Neural crest cell (in vitro differentiated cells): ENCODE measurements at places on chromosomes 11 and 22.
A peak's percentile ranks its signal among the peaks of the same experiment; 100 is the strongest.

DNA sequence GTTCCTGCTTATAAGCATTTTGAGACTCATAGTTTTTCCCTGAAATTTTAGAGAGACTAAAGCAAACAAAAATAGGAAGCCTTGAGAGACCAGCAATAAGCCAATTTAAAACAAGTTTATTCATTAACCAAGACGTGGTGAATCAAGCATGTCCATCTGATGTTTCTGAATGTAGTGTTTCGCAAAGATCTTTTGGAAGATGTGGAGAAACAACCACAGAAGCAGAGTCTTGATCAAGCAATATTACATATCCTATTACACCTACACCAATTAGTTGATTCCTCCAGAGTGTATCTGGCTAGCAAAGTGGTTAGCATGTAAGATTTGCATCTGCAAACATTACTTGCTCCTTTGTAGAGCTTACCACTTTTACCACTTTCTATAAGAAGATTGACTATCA is at the start of gene OVCH2:
Gene OVCH2, minus strand, starts transcription at position 101 of the 400 bp plus-strand sequence. Its CDS starts 83 bp downstream, at position 18.
- no peak for DNase-seq

DNA sequence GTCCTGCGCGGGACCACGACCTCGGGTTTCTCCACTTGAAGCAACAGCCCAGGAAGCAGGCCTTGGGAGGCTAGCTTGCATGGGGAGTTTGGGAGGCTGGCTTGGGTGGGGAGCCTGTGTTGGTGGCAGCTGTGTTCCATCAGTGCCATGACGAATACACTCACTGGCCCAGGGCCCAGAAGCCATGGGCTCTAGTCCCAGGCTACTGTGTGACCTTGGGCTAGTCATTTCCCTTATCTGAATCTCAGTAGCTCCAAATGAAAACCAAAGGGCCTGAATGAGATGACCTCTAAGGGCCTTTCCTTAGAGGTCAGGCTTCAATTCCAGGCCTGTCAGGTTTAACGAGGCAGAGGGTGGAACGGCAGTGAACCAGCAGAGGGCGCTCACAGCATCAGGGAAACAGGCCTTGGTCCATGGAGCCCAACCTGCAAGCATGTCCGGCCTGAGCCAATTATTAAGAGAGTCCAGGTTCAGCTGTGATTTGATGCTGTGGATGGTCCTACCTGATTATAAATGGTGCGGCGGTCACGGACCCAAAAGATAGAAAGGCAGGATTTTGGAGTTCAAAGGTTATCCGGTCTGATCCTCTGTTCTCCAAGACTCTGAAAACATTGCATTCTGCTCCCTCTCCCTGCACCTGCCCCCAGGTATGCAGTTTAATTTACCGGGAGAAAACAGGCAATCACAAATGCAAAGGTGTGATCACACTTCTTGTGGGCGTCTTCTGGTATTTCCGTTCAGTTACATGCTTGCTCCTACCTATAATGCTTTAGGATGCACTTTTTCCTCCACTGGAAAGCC is 15.9 kb downstream of the PTPN5 start:
- peak; percentile 87 for DNase-seq

DNA sequence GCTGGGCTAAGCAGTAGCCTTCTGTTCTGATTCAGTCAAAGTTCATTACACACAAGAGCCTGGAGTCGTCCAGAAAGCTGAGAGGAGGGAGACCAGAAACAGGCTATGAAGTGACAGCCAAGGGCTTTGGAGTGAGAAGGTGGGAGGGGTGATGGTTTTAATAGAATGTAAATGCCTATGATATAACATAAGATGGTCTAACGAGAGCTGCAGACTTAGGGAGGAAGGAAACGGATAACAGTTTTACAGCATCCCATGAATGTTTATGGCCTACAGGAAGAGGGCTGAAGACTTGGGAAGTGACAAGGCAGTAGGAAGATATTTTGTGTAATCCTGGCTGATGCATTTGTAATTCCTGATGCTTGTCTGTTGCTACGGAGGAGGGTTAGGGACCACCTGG is 62.0 kb downstream of the DHCR7 start:
- no peak for DNase-seq

DNA sequence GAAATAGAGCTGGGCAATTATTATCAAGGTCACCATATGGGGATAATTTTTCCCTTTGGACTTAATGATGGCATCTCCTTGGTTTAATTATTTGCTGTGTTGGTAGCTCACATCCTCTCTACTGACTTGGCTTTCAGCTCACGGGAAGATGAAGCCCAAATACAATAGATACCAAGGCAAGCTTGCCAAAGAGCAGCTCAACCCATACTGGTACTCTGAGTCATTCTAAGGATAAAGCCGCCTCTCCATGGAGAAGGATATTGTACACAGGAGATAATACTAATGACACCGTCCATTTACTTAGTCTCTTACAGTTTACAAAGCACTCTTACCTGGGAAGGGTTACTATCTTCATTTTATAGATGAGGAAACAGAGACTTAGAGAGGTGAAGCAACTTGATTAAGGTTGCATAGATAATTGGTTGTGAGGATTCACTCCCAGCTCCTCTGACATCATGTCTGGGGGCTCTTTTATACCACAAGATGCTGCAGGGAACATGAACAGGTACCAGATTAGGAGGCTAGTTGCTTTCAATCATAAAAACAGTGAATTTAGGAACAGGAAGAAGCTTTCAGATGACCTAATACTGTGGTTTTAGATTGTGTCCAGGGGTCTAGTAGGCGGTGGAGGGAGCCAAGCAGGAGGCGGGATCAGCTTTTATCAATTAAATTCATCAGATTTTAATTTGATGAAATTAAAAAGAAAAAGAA is 48.3 kb upstream of the PICALM start:
- no peak for DNase-seq

DNA sequence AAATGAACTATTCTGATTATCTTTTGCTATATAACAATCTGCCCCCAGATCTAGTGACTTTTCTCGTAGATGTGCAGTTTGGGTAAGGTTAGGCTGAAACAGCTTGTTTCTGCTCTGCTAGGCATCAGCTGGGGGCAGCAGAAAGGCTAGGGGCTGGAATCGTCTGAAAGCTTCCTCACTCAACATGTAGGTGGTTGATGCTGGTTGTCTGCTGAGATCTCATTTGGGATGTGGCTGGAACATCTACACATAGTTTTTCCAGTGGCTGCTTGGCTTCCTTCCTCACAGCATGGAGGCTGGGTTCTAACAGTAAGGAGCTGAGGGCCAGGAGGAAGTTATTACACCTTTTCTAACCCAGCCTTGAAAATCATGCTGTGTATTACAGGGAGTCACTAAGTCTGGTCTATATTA is 30.2 kb downstream of the USP47 start:
- no peak for DNase-seq

DNA sequence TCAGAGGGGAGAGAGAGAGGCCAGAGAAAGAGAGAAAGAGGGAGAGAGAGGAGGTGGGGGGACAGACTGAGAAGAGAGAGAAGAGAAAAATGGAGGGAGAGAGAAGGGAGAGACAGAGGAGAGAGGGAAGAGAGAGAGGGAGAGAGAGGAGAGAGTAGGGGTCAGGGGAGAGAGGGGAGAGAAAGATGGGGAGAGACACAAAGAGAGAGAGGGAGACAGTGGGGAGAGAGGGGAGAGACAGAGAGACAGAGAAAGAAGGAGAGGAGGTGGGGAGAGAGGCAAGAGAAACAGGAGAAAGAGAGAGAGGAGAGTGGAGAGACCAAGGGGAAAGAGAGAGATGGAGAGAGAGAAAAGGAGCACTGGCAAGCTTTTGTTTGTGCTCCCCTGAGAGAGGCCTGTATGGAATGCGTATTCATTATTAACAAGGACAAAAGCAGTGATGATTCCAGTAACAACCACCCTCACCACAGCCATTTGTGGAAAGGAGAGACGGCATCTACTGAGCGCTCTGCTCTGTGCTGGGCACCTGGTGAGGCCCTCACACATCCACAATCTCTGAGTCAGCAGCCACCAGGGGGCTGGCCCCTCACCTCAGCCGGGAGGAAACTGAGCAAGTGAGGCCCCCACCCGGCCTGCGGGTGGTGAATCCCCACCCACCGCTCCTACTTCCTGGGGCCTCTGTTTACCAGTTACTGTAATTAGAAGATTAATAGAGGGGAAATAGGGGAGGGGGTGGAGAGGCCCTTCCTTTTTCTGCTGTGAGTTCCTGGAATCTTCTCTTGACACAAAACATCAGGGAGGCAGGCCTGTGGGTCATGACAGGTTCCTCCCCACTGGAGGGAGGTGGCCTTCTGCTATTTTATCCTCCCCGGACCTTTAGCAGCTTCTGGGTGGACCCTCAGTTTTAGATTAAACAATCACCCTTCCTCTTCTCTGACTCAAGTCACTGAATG is 14.6 kb upstream of the MIAT start:
- no peak for DNase-seq

GRCh38 chr11:111326824-111327223 is 28.5 kb downstream of the POU2AF3 start:
- DNase-seq: no peak
